ENCODE measurements at places on chromosomes 2 and 18.

DNA sequence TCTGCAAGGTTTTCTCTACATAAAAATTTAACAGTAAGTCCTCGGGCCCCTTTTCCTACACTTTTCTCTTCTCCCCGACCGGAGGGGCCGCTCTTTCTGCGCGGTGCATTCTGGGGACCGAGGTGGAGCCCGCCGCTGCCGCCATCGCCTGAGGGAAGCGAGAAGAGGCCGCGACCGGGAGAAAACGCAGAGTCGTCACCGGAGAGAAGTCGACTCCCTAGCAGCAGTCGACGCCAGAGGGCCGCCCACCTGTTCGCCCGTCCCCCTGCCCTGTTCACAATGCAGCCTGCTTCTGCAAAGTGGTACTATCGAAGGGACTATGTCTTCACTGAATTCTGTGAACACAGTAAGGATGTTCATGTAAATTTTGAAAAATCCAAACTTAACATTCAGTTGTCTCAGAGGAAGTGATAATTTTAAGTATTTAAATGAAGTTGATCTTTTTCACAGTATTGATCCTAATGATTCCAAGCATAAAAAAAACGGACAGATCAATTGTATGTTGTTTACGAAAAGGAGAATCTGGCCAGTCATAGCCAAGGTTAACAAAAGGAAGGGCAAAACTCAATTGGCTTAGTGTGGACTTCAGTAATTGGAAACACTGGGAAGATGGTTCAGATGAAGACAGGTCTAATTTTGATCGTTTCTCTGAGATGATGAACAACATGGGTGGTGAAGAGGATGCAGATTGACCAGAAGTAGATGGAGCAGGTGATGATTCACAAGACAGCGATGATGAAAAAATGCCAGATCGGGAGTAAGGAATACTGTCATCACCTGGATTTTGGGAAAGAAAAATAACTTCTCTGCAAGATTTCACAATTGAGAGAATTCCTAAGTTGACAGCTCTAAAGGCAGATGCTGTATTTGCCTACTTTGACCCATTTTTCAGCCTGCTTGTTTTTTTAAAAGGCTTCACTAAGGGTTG, 55.8 kb downstream of the ASXL2 start:
- DNase-seq: peak; percentile 58

DNA sequence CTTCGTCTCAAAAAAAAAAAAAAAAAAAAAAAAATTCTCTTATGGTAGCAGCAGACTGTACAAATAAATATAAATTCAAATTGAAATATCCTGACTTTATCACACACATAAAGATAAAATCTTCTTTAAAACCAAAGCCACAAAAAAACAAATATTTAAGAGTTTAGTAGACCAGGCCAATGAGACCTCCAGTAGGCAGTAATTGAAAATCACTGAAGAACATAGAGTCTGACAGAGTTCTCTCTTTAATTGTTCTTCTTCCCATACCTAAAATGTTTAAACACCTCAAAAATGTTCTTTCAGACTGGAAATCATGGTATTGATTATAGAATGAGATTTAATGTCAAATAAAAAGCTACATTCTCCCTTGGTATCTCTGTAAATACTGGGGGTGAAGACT, 20.8 kb downstream of the PRPF40A start:
- DNase-seq: no peak

- DNase-seq: no peak
These were observed 131.5 kb upstream of the L3MBTL4 start for GRCh38 chr18:6546229-6546628.

- no peak for DNase-seq
These were observed 263.4 kb downstream of the NEDD4L start for GRCh38 chr18:58307441-58307840.

GRCh38 chr2:197339016-197339415, 28.4 kb upstream of the ANKRD44 start:
- DNase-seq: no peak

GRCh38 chr2:109222825-109223471, 93.9 kb downstream of the SH3RF3 start:
- no peak for DNase-seq

DNA sequence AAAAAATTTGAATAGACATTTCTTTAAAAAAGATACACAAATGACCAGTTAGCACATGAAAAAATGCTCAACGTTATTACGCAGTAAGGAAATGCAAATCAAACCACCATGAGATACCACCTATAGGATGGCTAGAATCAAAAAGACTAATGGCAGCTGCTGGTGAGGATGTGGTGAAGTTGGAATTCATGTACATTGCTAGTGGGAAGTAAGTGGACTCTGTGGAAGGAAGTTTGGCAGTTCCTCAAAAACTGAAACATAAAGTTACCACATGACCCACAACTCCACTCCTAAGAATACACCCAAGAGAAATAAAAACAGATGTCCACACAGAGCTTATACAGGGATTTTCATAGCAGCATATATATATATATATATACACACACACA, 51.2 kb downstream of the MBP start:
- no peak for DNase-seq

DNA sequence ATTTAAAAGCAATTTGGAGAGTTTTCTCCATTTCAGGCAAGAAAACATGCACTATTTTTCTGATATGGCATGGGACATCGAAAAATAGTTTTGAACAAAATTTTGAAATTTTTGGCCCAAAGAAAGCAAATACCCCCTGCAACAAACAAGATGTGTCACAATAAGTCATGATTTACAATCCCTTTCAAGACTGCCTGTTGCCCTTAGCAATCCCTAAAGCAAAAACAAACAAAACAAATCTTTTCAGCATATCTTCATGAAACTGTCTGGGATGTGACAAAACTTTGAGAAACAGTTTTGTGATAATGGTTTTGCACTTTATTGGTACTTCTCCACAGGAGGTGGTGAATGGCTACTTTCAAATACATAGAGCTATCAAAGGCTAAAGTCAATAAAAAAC, 1888.7 kb upstream of the PIK3C3 start:
- no peak for DNase-seq
